ENCODE measurements at places on chromosomes 13 and 19. TPM values are rescaled to one million over a fixed set of nuclear protein-coding genes. Genes with fewer than 3 reads are reported as not detected.

KASH5 gene
- total RNA-seq: 3.3 TPM

- peaks cover 3% of the 10 kb centered on the region for H3K4me1 ChIP-seq
- H3K27ac ChIP-seq: peak overlapping the region; percentile 81
- H3K27me3 ChIP-seq: no peaks in the 10 kb centered on the region
- peak; percentile 67 for DNase-seq
- peak overlapping the region; percentile 97 for H3K4me3 ChIP-seq
- H3K36me3 ChIP-seq: peaks cover 6% of the 10 kb centered on the region
Observed at GRCh38 chr19:18589380-18590272, 1.0 kb downstream of the REX1BD start.

GRCh38 chr13:110818747-110819146 is 96.1 kb downstream of the ANKRD10 start:
- H3K4me3 ChIP-seq: no peak overlapping the region
- H3K27me3 ChIP-seq: no peaks in the 10 kb centered on the region
- no peak for DNase-seq
- H3K4me1 ChIP-seq: no peaks in the 10 kb centered on the region

SSC5D gene
- total RNA-seq: 0.60 TPM

LMTK3 gene
- 3.2 TPM for total RNA-seq

Measured in pancreas (tissue), 10 donors.